ENCODE measurements at places on chromosomes 5 and 9. TPM values are rescaled to one million over a fixed set of nuclear protein-coding genes. Genes with fewer than 3 reads are reported as not detected.
A peak's percentile ranks its signal among the peaks of the same experiment; 100 is the strongest.

The INSL4 gene
- polyA plus RNA-seq = not detected

The HTR1A gene
- not detected for polyA plus RNA-seq

The ERBIN gene
- 55.1 TPM for polyA plus RNA-seq

The SPAG8 gene
- polyA plus RNA-seq = 1.7 TPM

The SLC46A2 gene
- polyA plus RNA-seq = not detected

The CDC42SE2 gene
- 28.9 TPM for polyA plus RNA-seq

DNA sequence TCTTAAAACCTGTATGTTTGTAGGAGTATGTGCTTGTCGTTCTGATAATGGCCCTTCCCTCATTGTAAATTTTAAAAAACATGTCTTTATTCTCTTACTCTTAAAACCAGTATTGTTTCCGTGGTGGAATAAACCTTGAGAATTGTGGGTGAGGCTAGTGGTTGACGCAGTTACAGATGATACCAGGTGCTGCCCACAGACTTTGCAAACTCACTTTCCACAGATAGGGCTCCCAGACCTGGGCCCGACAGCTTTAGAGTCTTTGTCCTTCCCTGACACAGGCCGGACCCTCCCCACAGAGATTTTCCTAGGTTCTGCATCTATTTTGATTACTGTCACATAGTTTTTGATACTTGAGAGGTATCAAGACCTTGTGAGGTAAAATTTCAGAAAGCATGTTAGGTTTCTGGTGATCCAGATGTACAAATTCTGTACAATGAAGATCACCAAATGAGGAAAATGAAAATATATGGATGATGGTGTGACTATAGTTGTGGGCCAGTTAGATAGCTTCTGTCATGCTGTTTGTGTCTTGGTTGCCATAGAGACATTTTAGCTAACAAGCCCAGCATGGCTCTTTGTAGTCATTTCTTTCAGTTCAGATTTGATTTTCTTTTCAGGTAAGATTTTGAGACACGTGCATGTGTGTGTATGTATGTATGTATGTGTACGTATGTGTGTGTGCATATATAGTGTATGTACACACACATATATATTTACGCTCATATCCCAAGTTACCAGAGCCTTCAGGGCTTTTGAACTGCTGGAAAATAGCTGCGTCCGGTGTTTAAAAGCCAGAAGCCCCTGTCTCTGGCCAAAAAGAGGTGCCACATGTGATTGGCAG is 33.8 kb downstream of the DMRT1 start:
- DNase-seq = no peak

GRCh38 chr9:135814421-135815095 is 92.8 kb downstream of the CAMSAP1 start:
- no peak for DNase-seq

GRCh38 chr5:168471785-168472184 is 14.5 kb upstream of the RARS1 start:
- DNase-seq = no peak

- no peak for DNase-seq
These were observed 270.2 kb upstream of the DAPK1 start for GRCh38 chr9:87227456-87227855.

DNA sequence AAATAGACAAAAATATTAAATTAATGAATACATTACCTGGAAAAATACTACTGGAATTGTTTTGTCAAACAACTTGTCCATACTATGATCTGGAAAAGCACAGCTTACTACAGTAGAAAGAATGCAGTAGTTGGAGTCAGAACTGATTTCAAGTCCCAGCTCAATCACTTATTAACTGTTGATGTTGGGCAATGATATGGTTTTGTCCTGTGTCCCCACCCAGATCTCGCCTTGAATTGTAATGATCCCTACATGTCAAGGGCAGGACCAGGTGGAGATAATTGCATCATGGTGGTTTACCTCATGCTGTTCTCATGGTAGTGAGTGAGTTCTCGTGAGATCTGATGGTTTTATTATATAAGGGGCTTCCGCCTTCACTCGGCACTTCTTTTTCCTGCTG is 247.5 kb downstream of the CD180 start:
- no peak for DNase-seq

- no peak for DNase-seq
These were observed 55.4 kb downstream of the SEMA4D start for GRCh38 chr9:89442501-89442978.

DNA sequence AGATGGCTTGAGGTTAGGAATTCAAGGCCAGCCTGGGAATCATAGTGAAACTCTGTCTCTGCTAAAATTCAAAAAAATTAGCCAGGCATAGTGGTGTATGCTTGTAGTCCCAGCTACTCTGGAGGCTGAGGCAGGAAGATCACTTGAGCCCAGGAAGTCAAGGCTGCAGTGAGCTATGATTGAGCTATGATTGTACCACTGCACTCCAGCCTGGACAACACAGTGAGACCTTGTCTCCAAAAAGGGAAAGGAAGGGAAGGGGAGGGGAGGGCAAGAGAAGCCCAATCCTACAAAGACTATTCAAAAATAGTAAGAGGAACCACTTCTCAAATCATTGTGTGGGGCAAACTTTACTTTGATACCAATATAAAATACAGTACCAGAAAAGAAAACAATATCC is 11.2 kb downstream of the SEMA4D start:
- DNase-seq = no peak

- no peak for DNase-seq
These were observed 190.6 kb downstream of the FBXL7 start for GRCh38 chr5:15690611-15691010.

DNA sequence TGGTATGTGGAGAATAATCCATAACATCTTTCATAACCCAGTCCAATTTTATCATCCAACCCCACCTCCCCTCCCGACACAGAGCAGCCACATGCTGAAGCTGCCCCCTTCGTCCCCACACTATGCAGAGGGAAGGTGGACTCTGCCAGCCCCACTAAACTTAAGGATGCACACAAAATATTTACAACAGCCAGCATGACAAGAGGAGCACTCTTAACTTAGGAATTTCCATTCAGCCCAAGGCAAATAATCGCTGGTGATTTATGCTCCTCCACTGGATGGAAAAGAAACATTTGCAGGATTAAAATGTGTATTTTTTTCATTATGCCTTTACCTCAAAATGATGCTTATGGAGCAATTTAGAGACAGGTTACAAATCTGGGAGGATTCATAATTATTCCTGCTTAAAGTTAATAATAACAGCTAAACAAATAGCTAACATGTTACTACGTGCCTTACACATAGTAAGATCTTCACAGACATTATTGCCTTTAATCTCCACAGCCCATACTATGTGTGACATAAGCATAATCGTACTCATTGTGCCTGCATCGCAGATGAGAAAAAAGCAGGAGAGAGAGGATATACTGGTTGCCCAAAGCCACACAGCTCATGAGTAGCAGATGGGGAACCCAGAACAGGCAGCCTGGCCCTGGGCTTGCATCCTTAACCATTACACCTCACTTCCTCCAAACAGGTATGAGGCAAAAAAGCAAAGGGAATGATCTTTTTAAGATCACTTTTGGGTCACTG is 92.6 kb downstream of the GLIS3 start:
- DNase-seq = no peak

DNA sequence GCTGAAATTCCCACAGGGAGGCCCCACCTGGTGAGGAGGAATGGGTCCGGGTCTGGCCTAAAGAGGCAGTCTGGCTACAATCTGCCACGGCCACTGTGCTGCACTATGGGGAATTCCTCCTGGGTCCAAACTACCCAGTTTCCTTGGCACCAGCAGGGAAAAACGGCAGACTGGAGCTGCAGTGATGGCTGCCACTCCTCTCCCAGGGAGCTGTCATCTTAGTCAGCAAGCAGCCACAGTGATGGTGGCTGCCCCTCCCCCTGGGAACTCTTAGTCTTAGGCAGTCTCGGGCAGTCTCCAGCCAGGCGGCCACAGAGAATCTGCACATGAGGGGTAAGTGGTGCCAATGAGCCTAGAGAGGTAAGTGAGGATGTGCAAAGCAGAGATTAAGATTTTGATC is 205.8 kb downstream of the TMEM38B start:
- no peak for DNase-seq

DNA sequence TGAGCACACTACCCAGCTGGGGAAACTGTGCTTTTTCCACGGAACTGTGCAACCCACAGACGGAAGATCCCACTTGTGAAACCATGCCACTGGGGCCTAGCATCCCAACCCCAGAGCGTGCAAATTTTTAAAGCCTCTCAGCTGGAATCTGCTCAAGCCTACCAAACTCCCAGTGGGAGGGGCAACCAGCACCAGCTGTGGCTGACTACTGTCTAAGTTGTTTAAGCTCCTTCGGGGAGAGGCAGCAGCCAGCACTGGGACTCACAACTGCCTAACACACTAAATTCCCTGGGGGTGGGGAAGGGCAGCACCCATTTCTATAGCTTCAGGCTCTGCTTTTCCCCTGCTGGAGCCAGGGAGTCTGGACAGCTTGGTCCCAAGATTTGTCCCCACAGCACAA is 287.6 kb upstream of the MSX2 start:
- DNase-seq = no peak

GRCh38 chr5:41547991-41548390 is 37.6 kb upstream of the PLCXD3 start:
- no peak for DNase-seq

- DNase-seq = no peak
These were observed 265.2 kb upstream of the MSX2 start for GRCh38 chr5:174459071-174459702.

GRCh38 chr9:121927636-121928035 is 165.5 kb downstream of the TTLL11 start:
- no peak for DNase-seq

GRCh38 chr9:89312222-89312571 is 1.2 kb downstream of the CKS2 start:
- peak; percentile 17 for DNase-seq

DNA sequence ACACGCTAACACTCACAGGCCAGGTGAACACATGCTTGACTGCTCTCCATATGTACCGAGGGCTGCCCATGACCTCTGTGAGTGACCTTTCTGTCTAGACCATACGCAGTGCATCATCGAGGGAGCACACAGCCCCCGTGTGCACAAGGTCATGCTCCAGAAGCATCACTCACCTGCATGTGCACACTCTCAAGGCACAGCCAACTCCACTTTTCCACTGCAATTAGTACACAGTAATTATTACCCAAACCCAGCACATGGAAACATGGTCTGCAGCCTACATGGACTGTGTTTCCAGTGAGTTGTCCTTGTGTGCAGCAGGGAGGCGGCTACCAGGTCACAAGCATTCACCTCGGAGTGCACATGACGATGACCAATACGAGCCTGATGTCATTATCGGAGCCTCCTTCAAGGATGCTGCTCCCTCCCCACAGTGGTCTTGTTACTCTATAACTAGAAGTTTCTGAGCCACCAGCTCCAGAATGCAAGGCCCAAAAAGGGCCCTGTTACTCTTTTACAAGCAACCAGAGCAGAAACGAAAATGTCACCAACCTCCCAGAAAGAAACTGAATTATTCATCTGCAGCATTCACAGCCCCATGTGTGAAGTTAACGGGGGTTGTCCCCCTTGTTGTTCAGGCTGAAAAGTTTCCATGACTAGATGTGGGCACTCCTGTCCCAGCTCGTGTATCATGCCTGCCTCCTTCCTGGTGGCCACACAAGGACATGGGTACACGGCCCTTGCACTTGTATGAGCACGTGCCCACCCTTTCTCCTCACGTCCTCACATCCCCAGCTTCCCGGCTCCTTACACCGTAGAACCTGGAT is 31.2 kb downstream of the SEMA4D start:
- no peak for DNase-seq

DNA sequence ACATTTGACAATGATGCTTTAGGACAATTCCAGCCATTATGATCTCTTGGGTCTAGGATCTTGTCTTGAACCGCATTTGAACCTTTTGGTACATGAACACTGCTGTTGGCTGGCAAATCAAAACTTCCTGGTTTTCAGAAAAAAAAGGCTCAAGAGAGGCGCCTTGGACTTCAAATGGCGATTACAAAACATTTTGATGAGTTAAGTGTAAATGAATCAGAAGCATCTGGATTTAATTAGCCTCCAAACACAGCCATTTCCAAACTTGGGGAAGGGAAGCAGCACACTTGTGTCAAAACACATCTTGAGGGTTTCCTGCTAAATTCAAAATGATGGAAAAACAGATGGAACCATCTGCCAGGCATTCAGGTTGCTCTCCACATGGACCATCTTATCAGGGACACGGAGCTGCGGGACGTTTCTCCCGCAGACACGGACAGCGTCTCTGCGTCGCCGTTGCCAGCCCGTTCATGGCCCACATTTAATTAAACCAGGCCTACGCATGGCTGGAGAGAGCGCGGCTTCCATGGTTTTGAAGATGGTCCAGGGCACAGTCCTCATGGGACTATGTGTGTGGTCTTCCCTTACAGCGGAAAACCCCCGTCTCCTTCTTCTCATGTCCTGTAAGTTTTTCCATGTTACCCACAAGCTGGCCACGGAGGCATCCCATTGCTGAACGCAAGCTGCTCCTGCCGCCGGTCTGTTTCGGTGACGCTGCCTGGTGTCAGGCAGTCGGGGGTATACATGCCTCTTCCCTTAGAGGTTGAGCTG is 55.8 kb upstream of the PTCH1 start:
- DNase-seq = peak; percentile 8

DNA sequence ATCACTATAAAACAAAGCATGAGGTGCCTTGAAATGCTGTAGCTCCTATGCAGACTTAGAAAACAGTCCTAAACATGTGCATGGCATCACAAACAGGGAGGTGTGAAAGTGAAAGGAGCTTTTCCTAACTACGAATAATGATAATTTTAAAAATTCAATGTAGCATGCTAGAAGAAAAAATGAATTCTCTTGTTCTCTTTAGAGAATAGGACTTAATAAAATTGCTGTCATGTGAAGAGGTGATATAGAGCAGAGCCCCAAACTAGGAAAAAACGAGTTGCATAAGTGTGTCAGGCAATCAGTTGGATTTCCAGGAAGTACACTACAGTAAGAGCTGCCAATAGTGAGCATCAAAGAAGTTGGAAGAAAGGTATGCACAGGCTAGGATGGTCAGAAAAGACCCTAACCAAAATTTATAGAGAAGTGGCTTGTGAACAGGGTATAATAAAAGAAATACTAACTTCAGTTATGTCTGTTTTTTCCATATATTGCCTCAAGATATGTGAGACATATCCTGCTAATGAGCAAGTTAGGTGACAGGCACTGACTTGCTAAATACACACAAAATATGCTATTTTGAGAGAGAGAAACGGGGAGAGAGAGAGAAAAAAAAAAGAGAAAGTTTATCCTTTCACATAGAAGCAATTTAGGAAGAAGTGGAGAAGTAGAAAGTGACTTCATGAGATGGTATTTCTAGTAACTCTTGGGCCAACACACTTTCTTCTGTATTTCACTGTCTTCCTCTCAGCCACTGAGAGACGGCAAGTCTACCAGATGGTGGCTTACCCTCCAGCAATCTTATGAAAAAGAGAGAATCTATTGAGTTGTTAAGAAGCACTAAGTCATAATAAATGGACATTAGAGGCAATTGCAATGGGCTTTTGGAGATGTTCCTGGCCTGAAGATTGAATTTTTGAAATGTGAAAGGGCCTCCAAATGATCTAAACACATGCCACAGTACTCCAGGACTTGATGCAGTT is 18.0 kb downstream of the ITGA2 start:
- DNase-seq = no peak

DNA sequence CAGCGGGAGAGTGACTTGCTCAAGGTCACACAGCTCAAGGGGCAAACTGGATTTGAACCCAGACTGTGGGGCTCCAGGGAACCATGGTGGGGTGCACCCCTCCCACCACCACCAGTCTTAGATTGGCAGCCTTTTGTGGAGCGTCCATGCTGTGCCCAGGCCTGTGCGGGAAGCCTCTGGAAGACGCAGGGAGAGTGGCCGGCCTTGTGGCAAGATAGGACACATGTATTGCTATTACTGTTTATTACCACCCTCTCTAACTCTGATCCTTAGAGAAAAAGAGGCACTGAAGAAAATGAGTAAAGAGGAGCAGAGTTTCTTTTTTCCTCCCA is 25.4 kb upstream of the SH3PXD2B start:
- DNase-seq = no peak

Measured in muscle of arm (tissue), 14 donors.